ENCODE measurements at places on chromosomes 3 and 15.

DNA sequence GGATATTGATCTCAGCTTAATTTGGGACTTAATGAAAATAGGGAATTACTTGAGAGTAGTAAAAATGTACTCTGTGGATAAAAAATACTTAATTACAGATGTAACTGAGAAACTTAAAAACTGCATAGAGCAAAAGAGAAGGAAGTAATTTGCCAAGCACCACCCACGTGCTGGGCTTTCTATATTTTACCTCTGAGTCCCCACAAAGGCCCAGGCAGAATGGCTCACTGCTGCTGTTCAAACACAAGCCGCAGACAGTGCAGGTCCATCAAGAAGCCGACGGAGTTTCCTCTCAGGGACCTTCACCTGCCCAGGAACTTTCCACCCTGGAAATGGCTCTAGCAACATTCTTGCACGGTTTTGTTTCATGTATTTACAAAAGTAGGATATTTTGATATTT lies 77.2 kb upstream of the TRPM1 start:
- no peak for DNase-seq

- peak; percentile 20 for DNase-seq
Measured at GRCh38 chr15:58535894-58536293, 104.1 kb downstream of the LIPC start.

DNA sequence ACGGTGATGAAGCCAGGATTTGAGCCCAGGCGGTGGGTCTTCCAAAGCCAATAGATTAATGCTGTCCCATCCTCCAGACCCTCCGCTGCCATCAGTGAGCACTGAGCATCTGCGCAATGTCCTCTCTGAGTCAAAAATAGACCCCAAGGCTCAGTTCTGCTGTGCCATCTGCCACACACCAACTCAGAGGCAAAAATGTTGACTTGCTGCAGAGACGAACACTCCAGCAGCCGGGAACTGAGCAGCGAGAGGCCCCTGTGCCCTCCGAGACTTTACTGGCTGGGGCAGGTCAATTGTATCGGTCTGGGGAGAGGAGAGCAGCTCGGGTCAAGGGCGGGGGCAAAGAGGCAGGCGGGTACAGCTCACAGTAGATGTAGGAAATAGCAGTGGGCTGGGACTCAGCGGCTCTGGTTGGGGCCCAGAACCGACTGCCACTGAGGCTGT lies 41.5 kb upstream of the ATP2B2 start:
- peak; percentile 71 for DNase-seq

- no peak for DNase-seq
Measured at GRCh38 chr3:197794115-197794514, 3.1 kb downstream of the LRCH3 start.

DNA sequence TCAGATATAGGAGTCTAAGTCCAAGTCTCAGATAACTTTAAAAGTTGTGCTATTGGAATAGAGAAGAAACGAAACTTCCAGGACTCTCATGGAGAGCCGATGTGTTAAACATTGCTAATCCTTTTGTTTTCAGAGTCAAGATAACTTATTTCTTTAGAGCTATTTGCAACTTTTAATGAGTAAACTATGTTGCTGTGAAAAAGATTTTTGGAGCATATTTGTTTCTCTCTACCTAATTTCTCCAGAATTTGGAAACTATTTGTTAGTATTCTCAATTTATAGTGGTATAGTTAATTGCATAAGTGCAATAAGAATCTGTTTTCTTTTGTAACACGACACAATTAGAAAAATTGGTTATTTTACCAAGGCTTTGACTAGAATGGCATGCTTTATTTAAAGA lies 588.9 kb downstream of the NTRK3 start:
- no peak for DNase-seq

GRCh38 chr15:29130951-29131839 lies 138.4 kb downstream of the NSMCE3 start:
- peak; percentile 64 for DNase-seq

GRCh38 chr3:30770387-30770786 lies 124.1 kb downstream of the GADL1 start:
- DNase-seq: no peak

DNA sequence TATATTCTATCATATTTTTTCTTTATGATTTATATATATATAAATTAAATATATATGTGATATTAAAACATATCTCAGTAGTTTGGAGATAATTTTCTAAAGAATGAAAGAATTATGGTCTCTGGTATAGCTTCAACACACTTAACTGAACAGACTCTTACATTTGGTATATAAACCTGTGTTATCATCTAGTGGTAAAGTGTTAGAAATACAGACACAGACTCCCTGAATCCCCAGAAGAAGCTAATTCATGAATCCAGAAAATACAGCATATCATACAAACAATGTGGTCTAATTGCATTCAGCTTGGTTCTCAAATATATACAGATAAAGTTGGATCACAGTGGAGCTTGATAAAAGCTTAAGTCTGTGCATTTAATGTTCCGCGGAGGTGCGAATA lies 1100.4 kb downstream of the ROBO2 start:
- no peak for DNase-seq

GRCh38 chr3:62529230-62529629 lies 155.9 kb upstream of the FEZF2 start:
- no peak for DNase-seq

- no peak for DNase-seq
Measured at GRCh38 chr3:5796541-5796940, 609.0 kb downstream of the EDEM1 start.

DNA sequence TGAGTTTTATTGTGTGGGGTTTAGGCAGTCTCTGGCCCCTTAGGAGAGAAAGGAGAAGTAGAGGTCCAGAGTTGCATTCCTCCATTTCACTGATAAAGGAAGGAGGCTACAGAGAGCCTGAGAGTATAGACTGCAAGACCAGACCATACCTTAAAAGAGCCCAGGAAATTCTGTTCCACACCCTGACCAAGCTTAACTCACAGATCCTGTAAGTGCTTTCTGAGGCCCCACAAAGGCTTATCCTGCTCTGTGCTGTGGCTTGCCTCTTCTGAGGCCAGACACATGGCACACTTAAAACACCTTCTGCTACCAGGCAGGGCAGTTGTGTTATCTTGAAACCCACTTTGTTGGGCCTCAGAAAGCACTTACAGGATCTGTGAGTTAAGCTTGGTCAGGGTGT lies 39.2 kb upstream of the LEKR1 start:
- no peak for DNase-seq

- no peak for DNase-seq
Measured at GRCh38 chr3:57805674-57806073, 49.6 kb downstream of the SLMAP start.

GRCh38 chr15:41125931-41126642 lies 10.0 kb upstream of the INO80 start:
- peak; percentile 8 for DNase-seq

DNA sequence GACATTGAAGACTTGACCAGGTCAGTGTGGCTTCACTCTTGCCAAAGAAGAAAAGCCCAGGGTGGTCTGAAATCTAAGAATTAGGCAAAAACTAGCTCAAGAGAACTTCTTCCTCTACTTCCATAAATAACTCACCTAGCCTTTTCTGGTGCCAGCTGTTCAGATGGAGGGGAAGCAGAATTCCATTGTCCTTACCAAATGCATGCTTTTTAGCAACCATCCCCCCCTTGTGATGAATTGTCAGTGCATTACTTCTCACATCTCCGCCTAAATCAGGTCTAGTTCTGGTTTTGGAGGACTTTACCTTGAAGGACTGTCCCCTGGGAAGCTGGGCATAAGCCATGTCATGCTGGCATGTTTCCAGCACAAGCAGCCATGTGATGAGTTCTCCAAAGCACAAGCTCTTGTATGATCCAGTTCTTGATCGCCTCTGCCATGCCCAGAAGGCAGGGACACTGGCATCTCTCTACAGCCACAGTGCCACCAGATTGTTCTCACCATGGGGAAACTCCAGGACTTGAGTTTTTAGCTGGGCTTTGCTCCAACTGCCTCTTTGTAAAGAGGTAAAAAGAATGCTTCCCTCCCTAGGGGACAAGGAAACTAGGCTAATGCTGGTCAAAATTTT lies 96.4 kb upstream of the IL12A start:
- DNase-seq: no peak

- DNase-seq: no peak
Measured at GRCh38 chr15:57605491-57605890, 13.8 kb downstream of the MYZAP start.

DNA sequence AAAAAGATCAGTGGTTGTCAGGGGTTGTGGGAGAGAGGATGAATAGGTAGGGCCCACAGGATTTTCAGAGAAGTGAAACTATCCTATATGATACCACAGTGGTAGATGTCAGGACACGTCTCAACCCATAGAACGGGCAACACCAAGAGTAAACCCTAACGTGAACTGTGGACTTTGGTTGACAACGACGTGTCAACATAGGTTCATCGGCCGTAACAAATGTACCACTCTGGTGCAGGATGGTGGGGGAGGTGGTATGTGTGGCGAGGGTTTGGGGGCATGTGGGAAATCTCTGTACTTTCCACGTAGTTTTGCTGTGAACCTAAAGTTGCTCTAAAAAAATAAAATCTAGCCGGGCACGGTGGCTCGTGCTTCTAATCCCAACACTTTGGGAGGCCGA lies 13.0 kb upstream of the PIGZ start:
- DNase-seq: no peak

- no peak for DNase-seq
Measured at GRCh38 chr3:156685198-156685597, 10.8 kb downstream of the TIPARP start.

- DNase-seq: no peak
Measured at GRCh38 chr15:93362203-93362602, 273.2 kb upstream of the RGMA start.

GRCh38 chr3:25478211-25478757 lies 50.2 kb downstream of the RARB start:
- no peak for DNase-seq

DNA sequence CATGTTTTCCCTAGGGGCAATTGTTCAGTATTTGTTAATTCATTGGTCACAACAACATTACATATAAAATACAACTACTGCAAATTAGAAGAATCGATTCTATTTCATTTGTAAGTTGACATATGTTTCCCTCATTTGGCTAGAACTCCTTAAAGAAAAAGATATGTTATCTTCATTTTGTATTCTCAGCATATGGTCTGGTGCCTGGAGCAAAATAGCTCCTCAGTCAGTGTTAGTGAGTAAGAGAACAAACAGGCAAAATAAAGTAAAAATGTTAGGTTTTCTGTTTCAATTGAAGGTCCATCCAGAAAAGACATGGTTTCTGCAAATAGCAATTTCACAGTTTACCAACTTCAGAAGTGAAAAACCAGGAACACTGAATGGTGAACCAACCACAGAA lies 1343.1 kb downstream of the ROBO1 start:
- DNase-seq: no peak

GRCh38 chr3:5348229-5348902 lies 160.9 kb downstream of the EDEM1 start:
- DNase-seq: no peak

DNA sequence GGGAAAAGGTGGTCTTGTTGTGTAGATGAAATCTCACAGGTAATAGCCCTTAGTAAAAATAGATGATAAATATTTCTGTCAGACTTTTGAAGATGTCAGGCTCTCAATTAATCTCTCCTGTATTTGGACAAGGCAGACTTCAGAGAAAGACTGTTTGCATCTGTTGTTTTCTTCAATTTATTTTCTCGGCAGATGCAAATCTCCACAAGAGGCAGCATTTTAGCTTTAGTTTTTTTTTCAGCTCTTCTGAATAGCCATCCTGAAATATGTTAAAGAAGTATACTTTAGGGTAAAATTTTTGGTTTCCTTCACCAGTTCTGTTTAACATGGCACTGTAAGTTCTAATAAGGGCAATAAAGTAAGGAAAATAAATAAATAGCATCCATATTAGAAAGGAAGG lies 685.1 kb downstream of the SI start:
- DNase-seq: no peak

DNA sequence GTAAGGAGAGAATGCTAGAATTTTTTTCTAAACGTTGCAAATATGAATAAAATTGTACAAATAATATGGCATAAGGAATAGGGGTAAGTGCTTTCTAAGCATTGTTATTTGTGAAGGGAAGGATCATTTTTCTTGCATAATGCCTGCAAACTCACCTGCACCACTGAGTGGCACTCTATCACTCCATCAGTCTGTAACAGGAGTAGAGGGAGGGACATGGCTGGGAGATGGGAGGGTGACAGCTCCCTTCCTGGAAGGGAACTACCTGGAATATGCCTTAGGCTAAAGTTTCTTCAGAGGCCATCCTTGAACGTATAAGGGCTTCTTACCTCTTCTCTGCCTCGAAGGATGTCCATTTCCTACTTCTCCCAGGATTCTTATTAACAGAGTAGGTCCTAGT lies 3.0 kb downstream of the NAALADL2 start:
- no peak for DNase-seq

- no peak for DNase-seq
Measured at GRCh38 chr3:57852896-57853295, 96.8 kb downstream of the SLMAP start.

GRCh38 chr3:136787349-136787748 lies 31.6 kb upstream of the SLC35G2 start:
- DNase-seq: no peak

GRCh38 chr3:3907023-3907422 lies 107.8 kb downstream of the LRRN1 start:
- no peak for DNase-seq

- DNase-seq: no peak
Measured at GRCh38 chr3:121956363-121956762, 62.2 kb downstream of the SLC15A2 start.

- no peak for DNase-seq
Measured at GRCh38 chr3:160981217-160981938, 123.8 kb downstream of the B3GALNT1 start.

Data from mesenteric fat pad (tissue), 1 donor.